Effector memory CD8-positive, alpha-beta T cell (primary cell): ENCODE measurements at places on chromosomes 1 and 21.

DNA sequence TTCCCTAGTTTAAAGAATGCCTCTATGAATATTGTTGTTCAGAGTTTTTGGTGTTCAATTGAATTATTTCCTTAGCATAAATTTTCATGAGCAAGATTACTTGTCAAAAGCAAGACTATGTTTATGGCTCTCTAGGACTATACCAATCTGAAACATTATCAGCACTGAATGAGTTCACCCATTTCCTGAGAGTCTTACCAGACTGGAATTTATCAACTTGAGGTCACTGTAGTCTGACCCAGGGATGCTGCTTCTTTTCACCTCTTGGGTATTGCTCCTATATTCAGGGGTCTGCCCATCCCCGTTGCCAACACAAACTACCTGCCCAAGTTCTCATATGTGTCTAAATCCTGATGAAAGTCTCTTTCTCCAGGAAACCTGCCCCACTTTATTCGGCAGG is 42.6 kb downstream of the OPTC start:
- no peak for DNase-seq

- no peak for DNase-seq
These were observed 28.7 kb downstream of the LDLRAP1 start for GRCh38 chr1:25572107-25572506.

- DNase-seq: no peak
These were observed 9.2 kb downstream of the PADI2 start for GRCh38 chr1:17109892-17110554.

DNA sequence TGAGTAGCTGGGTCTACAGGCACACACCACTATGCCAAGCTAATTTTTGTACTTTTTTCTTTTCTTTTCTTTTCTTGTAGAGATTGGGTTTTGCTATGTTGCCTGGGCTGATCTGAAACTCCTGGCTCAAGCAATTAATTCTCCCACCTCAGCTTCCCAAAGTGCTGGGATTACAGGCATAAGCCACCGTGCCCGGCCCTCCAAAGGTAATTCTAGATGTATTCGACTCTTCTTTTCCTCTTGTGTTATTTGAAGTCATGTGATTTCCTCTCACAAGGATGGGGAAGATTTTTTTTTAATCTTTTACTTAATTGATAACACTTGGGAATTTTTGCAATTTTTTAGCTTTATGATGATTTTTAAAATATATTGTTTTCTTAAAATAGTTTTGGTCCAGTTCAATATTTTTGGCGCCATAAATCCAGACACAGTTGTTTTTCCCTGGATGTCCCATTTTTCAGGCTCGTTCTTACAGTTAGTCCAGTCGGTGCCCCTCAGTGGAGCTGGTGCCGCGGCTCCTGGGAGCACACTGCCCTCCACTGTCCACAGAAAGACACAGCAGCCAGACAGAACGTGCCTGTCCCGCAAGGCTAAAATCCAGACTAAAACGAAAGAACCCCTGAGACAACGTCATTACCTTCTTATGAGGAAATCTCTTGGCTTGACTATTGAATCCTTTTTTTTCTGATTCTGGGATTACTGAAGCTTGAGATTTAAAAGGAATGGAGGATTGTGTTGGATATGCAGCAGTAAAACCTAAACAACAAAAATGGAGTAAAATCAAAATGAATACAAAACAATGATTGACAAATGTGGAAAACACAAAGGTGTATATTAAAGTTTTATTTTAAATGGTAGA is 22.4 kb downstream of the STPG1 start:
- peak; percentile 61 for DNase-seq

DNA sequence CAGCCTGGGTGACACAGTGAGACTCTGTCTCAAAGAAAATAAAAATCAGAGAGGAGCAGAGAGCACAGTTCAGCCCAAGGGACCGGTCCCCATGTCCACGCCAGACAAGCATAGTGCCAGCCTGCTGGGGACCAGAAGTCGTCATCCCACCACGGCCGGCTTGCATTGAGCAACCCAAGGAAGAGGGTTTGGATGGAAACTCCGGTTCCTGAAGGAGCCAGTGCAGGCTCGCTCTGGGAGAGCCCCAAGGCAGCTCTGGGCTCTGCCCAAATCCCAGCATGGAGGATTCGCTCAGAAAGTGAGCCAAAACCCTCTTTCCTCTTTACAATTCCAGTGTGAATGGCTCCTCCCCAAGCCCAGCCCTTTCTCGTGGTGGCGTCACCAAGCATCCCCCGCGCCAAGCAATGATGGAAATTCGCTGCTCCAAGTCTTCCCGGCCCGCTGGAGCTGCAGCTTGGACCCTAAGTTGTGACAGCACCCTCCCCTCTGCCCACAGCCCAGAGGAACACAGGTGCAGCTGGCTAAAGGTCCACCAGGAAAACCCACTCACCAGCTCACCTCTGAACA is 64.1 kb upstream of the SLC25A33 start:
- DNase-seq: no peak

- DNase-seq: no peak
These were observed 40.8 kb downstream of the MCOLN2 start for GRCh38 chr1:84956097-84956496.

GRCh38 chr1:47362828-47363227 is 29.2 kb downstream of the CMPK1 start:
- no peak for DNase-seq

GRCh38 chr1:205074513-205074912 is 9.7 kb downstream of the TMEM81 start:
- no peak for DNase-seq

GRCh38 chr1:172698224-172698623 is 39.3 kb downstream of the FASLG start:
- no peak for DNase-seq

DNA sequence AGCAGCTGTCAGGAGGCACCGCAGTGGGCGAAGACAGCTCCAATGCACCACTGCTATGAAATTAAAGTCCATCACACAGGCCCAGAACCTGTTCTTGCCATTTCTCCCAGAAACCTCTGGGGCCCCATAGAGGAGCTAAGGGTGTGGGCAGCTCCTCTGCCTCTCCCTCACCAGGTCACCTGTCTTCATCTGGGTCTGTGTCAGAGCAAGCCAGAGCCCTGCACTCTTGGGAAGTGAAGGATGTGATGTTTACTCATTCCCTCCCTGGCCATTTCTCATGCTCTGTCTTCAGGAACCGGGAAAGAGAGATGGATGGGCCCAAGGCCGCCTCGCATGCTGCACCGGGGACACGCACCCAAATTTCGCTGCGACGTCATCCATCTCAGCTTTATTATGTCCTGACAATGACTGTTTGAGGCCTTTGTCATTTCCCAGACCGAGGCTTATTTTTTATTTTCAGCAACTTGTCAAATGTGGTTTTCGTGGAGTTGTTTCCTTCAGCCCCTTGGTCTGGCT is 216.1 kb downstream of the NPHP4 start:
- DNase-seq: no peak

DNA sequence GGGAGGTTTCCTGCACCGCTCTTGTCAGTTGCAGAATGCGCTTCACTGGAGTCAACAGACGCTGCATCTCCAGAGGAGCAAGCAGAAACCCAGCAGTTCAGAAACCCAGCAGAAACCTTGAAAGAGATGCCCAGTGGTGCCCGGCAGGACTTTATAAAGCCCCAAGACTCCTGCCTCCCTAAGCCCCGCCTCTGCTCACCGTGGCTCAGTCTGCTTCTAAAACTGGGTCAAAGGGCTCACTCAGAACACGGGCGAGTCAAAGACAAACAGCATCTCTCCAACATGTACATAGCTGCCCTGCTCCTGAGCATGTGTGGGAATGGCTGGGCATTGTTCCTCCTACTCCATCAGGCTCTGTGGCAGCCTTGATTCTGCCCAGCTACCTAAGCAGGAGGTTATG is at the start of gene HMGCS2:
TSS of gene HMGCS2 (minus strand) at position 128 of the 400 bp plus-strand sequence. CDS start at position 67, 61 bp downstream.
- no peak for DNase-seq

DNA sequence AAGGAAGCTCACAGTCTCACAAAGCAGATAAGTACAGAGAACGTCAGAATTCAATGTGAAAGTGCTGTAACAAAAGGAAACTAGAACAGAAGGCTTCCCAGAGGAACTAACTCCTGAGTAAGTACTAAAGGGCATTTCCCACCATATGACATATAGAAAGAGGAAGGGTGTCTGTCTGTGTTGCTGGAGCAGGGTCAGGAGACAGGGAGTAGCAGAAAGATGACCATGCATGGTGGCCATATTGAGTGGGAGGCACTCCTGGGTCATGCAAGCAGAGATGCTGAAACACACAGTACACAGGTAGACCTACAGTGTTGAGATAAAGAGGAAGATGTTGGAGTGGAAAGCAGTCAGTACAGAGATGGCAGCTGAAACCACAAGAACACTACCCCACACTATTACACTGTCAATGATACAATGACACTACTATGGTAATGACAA is 47.3 kb downstream of the SLC25A24 start:
- no peak for DNase-seq

DNA sequence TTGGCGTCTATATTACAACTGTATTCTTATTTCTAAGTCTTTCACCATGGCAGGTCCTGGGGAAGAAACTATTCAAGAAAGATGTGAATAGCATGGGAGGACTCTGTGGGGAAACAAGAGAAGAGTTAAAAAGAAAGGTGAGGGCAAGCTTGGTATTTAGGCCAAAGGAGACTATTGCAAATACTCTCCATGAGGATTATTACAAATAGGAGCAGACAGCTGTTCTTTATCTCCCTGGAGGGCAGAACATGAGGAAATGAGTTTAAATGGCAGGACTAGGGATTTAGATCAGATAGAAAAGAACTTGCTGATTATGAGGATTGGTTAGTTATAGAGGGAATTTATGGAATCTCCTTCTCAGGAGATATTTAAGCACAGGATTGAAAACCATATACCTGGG is 186.8 kb downstream of the CDC7 start:
- no peak for DNase-seq
